ENCODE measurements at places on chromosomes 7 and 10.

GRCh38 chr7:46636022-46636421, 715.0 kb upstream of the IGFBP3 start:
- DNase-seq, result no peak

- DNase-seq, result no peak
Observed at GRCh38 chr7:17407229-17407628, 108.8 kb downstream of the AHR start.

- no peak for DNase-seq
Observed at GRCh38 chr7:156465186-156465585, 175.4 kb upstream of the RNF32 start.

DNA sequence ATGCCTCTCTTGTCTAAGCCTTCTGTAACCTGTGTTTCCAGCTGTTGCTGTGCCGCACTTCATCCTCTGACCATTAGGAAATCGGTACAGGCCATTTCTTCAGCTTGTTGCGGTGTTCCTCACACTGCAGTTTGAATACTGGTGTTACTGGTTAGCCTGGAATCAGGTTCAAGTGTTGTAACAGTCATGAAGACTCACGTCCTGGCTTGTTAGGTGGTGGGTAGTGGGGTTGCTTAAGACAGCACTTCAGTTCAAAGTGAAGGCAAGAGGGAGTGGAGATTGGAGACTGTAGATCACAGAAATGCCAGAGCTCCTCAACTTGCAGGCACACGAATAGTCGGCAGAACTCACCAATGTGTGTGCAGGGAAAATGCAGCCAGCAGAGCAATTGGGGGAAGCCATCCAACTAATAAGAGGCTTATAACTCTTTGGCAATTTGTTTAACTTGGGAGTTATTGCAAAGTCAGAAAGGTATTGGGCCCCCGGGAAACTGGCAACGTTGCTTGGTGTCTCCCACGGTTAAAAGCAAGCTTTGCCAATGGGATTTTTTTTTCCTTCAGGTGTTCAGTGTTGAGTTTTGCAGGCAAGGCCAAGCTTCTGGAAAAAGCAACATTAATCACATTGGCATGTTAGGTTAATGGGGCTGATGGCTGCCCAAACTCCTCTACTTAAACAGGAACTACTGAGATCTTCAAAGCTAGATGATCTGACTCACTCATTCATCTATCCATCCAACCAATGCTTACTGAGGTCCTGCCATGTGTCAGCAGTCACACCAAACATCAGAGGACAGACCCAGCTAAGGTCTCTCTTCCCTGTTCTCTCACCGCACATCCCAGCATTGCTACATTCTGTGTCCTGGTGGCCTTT, 380.9 kb downstream of the GATA3 start:
- DNase-seq, result no peak

DNA sequence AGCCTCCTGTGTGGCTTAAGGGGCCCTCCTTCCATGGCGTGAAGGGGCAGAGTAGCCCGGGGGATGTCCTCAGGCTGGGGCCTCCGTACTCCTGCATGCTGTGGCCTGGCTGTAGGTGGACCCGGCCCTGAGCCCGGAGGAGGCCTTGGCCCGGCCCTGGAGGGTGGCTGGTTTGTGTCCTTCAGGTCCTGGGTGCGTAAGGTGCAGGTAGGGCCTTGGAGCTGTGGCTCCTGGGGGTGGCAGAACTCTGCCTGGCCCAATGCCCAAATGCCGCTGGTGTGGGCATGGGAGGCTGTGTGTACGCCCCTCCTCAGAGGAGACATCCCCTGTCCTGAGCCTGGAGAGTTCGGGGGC, 26.9 kb upstream of the AMZ1 start:
- DNase-seq, result no peak

GRCh38 chr7:4143511-4144171, 538.5 kb upstream of the FOXK1 start:
- DNase-seq, result no peak

DNA sequence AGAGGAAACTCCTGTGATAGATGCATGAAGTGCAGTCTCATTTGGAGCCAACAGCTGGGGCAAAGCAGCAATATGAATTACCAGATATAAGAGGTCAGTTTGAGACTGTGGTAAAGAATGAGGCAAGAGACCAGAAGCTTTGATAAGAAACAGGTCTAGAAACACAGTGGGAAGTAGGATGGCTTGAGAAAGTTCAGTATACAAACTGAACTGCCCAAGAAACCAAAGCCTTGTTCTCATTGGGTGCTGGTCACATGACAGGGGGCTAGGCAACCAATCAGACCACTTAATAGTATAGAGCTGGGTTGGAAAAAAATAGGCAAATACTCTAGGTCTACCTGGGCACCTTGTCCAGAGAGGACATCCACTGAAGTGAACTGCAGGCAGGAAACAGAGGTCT, 46.2 kb upstream of the PLCE1 start:
- DNase-seq, result no peak

- DNase-seq, result no peak
Observed at GRCh38 chr10:79162861-79163665, 94.3 kb downstream of the ZMIZ1 start.

- DNase-seq, result peak; percentile 80
Observed at GRCh38 chr10:79454259-79454658, 8.8 kb upstream of the ZCCHC24 start.

- DNase-seq, result no peak
Observed at GRCh38 chr10:79383974-79384606, 36.8 kb downstream of the PPIF start.

DNA sequence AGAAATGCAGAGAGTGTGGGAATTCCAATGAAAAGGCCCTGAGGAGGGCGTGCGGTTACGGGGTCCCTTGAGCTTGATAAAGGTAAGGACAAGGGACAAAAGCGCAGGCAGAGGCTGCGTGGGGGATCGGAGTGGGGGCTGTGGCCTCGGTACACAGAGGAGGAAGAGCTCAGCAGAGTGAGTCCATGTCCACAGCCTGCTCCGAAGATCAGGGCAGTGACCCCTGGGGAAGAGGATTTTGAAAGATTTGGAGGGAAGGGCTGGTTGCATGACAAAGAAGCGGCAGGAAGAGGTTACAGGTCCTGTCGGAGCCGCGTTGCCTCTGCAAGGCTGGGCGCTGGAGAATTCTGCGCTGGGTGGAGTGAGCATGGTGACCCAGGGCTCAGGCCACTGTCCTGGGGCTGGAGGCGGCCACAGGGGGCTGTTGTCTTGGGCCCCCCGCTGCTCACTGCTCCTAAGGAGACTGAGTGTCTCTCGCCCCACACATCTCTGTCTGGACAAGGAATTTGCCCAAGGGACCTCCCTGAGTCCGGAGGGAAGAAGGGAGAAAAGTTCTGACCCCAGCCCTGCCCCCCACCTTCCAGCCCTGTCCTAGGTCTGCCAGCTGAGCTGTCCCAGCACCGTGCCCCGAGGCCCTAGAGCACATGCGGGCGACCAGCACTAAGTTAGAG, 69.8 kb upstream of the INSIG1 start:
- DNase-seq, result no peak

- DNase-seq, result peak; percentile 3
Observed at GRCh38 chr10:86684331-86685097, 16.2 kb downstream of the LDB3 start.

DNA sequence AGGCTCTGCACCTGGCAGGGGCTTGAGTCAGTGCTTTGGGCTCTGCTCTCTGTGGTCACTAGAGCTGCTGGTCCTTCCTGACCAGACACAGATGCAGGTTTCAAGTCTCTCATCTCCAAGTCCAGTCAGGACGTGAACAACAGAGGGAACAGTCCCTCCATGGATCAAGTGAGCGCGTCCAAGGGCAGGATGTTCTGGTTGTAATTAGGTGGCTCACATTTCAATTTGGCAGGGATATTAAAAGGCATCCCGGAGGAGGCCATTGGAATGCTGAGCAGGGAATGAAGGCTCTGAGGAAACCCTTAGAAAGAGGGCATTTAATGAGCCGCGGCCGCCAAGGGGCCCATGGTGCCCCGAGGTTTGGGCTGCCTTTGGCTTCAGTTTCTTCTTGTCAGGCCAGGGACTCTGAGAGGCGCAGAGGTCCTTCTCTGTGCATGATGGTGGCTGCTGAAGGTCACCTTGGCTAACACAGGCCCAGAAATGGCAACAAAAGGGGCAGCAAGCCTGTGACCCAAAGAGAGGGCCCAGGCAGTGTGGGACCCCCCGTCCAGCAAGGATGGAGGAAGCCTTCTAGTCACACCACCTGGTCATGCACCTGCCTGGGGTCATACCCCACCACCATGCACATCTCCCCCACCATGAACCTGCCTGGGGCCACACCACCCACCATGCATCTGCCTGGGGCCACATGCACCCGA, 30.7 kb upstream of the INPP5A start:
- peak; percentile 82 for DNase-seq

- no peak for DNase-seq
Observed at GRCh38 chr7:134828361-134828760, 48.9 kb downstream of the CALD1 start.

DNA sequence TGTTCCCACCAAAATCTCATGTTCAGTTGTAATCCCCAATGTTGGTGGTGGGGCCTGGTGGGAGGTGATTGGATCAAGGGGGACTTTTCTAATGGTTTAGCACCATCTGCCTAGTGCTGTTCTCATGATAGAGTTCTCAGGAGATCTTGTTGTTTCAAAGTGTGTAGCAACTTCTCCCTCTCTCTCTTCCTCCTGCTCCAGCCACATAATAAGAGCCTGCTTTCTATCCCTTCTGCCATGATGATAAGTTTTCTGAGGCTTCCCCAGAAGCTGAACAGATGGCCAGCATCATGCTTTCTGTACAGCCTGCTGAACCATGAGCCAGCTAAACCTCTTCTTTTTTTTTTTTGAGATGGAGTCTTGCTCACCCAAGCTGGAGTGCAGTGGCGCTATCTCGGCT, 910.6 kb downstream of the KCNMA1 start:
- no peak for DNase-seq

GRCh38 chr10:98209441-98209840, 58.6 kb downstream of the LOXL4 start:
- no peak for DNase-seq

DNA sequence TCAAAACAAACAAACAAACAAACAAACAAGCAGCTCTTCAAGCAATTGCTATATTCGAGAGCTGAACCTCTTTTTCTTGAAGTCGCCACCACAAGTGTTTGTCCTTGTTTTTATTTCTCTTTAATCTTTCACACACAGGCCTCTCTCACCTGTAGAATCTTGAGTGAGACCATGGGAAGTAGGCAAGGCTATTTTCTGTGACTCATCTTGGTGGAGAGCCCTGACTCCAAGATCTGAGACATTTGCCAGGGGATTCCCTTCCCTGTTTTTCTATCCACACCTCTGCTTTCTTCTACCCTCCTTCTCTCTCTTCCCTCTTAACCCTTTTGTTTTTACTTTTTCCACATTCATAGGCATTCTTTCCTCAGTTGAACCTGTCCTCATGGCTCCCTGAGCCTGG, 8.0 kb upstream of the TAS2R60 start:
- no peak for DNase-seq

DNA sequence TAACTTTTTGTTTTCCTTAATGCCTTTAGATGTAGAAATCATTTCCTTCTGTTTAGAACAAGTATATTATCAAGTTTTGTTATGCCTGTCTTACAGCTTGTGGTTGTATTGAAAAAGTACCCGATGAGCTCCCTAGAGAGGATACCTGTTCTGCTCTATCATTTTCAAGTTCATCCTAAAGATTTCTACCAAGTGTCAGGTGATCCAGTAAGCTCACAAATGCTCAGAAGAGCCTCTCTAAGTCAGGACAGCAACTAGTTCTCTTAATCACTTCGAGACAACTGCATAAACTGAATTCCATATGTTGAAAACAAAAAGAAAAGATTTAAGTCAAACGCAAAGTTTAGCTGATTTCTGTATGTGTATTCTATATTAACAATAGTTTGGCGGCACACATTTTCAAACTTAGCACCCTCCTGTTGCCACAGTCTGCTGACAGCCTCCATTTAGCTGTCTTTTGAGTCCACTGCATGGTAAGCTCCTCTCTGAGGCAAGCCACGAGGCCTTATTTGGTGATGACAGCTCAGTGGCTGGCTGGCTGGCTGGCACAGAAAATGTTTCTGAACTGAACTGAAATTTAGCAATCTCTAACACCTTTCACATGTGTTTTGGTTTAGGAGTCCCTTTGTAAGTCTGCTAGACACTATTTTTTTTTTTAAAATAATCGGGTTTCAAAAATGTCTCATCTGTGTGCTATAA, 59.4 kb downstream of the SEMA3C start:
- DNase-seq, result peak; percentile 27

DNA sequence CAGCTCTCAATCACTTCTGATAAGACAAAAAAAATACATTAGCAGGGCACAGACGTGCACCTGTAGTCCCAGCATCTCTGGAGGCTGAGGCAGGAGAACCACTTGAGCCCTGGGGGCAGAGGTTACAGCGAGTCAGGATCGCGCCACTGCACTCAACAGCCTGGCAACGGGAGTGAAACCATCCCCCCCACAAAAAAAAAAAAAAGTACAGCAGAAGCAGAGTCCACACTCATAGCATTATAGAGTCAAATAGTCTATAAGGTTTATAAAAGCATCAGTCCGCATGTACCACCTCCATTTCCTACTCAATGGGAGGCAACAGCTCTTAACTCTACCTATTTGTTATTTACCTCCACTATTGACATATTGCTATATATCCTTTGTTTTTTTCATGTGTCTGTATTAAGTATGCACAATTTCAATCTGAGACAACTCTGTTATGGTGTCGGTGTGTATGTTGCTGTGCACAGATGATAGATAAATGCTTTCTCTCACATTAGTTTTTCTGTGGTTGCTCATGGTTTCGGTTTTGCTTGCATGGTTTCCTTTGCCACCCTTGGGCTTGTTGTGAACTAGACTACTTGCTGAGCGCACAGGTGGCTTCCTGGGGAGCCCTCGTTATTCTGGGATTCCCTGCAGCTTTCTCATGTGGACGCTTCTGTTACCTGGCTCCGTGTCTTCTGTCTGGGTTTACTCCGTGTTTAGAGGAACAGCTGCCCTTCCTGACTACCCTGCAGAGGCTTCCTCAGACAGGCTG, 40.4 kb downstream of the PROSER2 start:
- DNase-seq, result no peak

DNA sequence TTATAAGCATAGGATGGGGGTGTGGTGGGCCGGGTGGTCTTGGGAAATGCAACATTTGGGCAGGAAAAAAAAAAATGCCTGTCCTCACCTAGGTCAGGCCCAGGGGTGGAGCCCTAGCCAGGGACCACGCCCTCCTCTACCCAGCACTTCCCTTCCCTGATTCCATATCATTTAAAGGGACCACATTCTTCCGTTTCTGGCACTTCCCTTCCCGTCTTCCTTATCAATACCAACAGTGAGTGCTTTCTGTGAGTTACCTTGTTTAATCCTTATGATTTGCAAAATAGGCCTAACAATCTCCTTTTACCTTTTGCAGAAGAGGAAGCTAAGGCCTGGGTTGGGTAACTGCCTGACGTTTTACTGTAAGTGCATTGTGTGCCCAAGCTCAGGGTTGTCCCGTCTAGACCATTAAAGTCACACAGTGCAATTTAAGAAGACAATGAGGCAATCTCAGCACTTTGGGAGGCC, 16.7 kb upstream of the C10orf95 start:
- no peak for DNase-seq

Data from GM04503 (cell line).